Urinary bladder (tissue), 4 donors: ENCODE measurements at places on chromosomes 1 and 21. TPM values are rescaled to one million over a fixed set of nuclear protein-coding genes. Genes with fewer than 3 reads are reported as not detected.

The PLA2G2A gene
- 0.48 TPM for total RNA-seq

The SNIP1 gene
- total RNA-seq = 11.6 TPM

DNA sequence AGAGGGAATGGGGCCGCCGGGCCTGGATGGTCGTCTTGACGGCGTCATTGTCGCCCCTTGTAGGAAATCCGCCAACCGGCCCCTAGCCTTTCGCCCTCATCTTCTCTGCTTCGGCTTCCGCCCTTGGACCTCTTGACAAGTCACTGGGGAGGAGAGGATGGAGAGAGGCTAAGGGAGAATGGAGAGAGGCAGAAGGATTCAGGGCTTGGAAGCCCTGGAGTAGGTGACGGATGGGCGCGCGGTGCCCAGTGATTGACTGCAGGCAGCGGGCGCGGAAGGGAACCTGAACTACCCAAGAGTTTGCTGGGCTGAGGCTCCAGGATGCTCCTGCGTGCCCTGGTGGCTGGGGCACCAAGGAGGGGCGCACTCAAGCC is 651 bp downstream of the PDE4B start:
- no peak for DNase-seq

DNA sequence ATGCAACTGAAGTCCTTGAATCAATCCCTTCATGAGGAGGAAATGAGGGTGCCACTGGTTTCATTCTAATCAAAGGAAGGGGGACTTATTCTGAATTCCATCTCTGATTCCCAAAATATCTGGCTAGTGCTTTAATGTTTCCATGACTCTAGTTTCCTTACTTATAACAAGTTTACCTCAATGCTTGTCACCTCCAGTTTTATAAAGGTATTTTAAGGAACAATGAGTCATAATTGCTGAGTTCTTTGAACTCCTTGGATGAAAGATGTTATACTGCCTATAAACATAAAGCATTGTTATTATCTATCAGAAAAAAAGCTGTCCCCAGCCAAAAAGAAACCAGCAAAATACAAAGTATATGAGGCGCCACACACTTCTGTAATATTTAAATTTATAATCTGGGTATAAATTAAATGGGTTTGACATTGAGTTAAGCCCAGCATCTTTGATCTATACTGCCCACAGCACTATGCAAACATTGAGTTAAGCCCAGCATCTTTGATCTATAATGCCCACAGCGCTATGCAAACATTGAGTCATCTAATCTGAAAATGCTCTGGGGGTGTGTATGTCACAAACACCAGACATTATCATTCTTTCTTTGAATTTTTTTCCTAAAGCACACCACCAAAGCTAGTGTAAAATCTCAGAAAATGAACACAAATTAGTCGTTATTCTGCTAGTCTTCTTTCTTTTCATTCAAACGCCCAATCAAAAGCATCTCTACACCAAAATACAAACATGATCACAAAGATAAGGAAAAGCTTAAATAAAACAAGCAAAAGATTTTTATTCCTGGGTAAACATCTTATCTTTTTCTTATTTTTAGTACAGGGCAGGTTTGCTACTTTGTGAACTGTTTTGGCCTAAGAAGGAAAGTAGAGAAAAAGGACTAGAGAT is 11.5 kb upstream of the CXADR start:
- no peak for DNase-seq

The RIT1 gene
- total RNA-seq = 39.4 TPM

- no peak for DNase-seq
Observed at GRCh38 chr1:235045034-235045690, 83.5 kb downstream of the TOMM20 start.

- no peak for DNase-seq
Observed at GRCh38 chr1:51325878-51326755, 4.2 kb downstream of the TTC39A start.

DNA sequence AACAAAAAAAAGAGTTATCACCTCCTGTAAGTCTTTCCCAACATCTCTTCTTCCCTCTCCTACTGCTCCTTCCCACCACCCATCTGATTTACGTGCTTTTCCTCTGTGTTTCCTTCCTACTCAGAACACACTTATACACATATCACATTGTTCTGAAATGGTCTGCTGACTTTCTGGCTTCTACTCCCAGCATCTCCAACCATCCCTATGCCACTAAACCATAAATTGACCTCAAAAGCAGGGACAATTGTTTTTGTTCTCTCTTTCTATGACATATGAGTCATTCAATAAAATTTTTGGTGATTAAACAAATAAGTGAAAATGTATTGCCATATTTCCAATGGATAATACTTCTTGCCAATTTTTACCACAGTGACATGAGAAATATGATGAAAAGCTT is 8.2 kb downstream of the GOLPH3L start:
- DNase-seq = no peak

The SCCPDH gene
- 80.2 TPM for total RNA-seq

DNA sequence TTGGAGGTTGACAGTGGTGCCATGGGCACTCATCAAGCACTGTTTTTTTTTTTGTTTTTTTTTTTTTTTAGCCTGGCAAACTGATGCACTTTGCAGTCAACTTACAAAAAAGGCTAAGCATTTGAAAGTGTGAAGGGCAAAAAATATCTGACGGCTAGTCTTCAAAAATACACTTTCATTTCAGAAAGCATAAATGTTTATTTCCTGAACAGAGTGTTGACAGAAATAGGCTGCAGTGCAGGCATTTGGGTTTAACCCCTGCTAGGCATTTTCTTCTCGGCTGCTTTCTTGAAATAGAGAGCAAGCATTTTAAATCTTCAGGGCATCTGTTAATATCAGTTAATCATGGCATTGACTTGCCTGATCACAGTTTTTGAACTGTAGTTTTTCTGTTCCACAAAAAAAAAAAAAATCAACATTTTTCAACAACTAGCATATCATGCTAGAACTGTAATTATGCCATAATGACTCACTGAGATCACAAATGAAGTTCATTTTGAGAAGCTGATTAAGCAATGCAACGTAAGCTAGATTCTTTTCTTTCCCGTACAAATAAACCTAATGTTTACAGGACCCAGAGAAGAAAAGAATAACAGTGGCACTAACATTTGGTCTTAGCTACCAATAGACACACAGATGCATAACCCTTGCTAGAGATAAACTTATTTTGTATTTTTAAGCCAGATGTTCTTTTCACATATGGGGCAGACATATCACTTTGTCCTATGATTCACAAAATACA is 100.4 kb upstream of the USH2A start:
- DNase-seq = no peak

DNA sequence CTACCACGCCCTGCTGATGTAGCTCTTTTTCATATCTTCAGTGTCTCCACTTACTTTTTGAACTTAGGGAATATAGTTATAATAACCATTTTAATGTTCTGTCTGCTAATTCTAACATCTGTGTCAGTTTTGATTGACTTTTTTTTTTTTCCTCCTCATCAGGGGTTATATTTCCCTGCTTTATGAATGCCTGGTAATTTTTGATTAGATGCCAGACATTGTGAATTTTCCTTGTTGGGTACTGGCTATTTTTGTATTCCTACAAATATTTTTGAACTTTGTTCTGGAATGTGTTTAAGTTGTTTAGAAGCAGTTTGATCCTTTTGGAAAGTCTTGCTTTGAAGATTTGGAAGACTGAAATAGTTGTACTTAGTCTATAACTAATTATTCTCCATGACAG is 82.1 kb downstream of the ROR1 start:
- no peak for DNase-seq

- no peak for DNase-seq
Observed at GRCh38 chr1:182702826-182703524, 18.6 kb upstream of the RGS8 start.

The SH2D2A gene
- not detected for total RNA-seq

DNA sequence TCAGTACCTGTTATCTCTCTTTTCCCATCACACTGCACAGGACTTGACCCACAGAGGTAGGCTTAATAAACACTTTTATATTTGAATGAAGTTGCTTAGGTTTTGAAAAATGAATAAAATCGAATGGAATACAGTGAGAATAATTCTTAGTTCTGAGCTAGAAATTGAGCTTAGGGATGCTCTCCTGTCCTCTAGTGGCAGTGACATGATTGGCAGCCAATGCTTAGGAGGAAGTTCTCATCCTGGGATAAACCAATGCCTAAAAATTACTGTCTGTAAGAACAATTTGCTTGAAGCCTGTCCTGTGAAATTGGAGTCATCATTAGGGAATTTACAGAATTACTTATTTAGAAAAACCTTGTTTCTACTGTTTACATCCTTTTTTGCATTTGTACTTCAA is 21.3 kb upstream of the CYP4X1 start:
- DNase-seq = no peak

- no peak for DNase-seq
Observed at GRCh38 chr1:41803656-41804055, 115.1 kb downstream of the HIVEP3 start.

The WDR77 gene
- 21.8 TPM for total RNA-seq

- DNase-seq = no peak
Observed at GRCh38 chr1:18256282-18257235, 149.0 kb downstream of the IGSF21 start.

- no peak for DNase-seq
Observed at GRCh38 chr1:93219443-93219842, 38.9 kb downstream of the CCDC18 start.

- no peak for DNase-seq
Observed at GRCh38 chr1:212461916-212462660, 29.4 kb downstream of the NENF start.

The CLIC4 gene
- total RNA-seq = 505 TPM

DNA sequence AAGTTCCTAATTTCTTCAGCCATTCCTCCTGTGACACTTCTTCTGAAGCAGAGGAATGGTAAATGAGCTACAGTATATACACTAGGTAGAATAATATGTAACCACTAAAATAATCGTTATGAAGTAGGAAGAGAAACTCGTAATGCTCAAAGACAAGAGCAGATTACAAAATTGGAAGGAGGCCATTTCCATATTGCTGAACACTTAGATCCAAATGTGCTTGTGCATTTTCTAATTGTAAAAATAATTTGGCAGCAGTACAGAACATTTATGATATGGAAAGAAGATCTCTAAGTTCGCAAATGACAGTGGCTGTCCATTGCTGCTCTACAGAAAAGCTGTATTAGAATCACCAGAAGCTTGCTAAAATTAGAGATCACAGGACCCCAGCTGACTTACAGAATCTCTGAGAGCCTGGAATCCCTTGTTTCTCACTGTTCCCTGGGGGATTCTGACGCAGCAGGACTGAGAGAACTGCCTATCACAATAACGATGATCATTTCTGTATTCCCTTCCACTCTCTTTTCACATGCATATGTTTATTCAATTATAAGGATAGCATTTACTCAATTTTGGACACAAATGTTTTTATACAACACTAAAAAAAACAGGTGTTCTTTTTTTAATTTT is 242.1 kb downstream of the OMA1 start:
- no peak for DNase-seq

DNA sequence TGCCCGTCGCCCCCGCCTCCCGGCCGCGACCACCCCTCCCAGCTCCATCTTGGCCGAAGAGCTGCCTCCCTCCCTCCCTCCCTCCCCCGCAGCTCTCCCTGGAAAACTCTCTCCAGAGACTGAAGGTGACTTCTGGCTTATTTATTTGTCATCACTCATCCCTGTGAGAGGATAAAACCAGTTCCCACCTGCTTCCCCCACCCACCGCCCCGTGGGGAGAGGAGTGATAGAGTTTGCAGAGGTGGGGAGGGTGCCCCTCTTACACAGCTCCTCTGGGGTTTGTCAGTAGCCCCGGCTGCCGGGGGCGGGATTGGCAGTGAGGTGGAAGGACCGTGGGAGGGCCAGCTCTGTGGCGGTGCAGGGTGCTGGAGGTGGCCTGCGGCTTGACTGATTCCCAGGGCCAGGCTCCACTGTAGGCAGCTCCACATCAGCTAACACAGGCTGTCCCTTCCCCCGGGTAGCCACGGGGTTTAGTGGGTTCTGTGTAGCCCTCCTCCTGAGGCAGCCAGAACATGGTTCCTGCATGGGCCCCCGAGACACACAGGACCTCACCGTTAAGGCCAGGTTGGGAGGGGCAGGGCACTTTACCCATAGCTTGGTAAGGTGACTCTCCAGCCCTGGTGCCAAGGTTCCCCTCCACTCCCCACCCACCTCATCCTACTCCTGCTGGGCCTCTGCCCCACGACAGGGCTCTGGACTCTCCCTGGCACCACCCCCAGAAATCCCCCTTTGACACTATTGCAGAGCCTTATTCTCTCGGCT is 62.2 kb downstream of the ELK4 start:
- DNase-seq = no peak

GRCh38 chr1:82844911-82845827 is 1044.4 kb downstream of the ADGRL2 start:
- no peak for DNase-seq

- no peak for DNase-seq
Observed at GRCh38 chr1:161439280-161440232, 65.7 kb upstream of the FCGR2A start.

The TTC34 gene
- 0.32 TPM for total RNA-seq

DNA sequence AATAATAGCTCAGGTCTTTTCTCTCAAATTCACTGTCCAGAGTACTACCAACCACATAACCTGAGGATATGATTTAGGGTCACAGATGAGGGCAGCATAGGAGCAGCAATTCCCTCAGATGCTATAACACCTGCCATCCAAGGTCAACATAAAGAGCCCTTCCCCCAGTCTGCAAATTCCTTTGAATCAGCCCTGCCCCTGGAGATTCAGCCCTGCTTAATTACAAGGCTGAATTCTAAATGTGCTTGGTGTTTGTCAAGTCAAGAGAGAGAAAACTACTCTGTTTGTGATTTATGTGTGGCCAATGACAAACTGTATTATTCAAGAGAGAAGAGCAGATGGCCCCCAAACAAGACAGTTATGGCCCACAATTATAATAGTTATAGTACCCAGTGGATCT is 195.7 kb upstream of the ADGRL2 start:
- no peak for DNase-seq

GRCh38 chr1:9369964-9370788 is 77.5 kb downstream of the SPSB1 start:
- no peak for DNase-seq

The GPR157 gene
- 53.5 TPM for total RNA-seq

- no peak for DNase-seq
Observed at GRCh38 chr1:36673202-36673601, 190.5 kb upstream of the CSF3R start.

The CCDC190 gene
- total RNA-seq = 0.26 TPM

GRCh38 chr1:234585330-234586055 is 24.5 kb downstream of the IRF2BP2 start:
- no peak for DNase-seq

DNA sequence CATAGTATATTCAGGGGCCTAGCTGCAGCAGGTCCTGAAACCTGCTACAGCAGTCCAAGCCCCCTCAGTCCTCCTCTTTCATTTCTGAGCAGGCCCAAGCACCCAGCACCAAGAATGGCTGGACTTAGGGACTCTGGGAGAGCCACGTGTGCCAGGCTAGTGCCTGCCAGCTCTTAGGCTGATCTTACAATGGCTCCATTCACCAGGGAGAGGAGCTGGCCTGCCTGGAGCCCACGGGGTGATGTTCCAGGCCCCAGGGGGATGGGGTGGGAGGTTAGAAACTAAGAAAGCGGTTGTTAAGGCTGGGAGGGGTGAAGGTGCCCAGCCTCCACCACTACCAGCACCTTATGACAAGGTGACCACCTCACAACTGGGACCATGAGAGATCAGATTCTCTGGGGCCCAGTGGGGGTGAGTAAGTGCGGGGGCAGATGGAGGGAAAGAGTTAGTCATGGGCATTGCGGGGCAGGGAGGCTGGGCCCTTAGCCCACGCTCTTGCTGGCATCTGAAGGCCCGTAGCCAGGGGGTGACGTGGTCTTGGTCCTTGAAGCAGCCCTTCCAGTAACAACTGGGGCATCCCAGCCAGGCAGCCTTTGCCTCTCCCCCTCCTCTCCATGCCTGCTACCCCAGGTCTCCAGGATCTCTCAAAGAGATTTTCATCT is 30.3 kb upstream of the CLIC4 start:
- DNase-seq = no peak

The UROD gene
- total RNA-seq = 75.4 TPM
